ENCODE measurements at places on chromosomes 13 and 19.

DNA sequence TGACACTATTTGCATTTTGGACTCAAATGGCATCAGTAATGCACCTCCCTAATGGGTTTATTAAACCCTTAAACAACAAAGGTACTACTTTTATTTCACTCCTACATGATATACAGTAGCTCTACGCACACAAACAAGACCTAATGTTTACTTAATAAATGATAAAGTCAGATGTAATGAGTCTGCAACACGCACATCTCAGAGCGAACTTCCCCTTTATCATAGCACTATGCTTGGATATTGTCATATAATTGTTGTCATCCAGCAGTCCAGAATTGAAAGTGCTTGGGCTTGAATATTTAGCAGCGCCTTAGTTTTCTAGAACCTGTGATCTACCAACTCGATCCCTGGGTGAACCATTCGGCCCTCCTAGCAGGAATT, 772 bp downstream of the PARP4 start:
- peak overlapping the region; percentile 85 for H3K27ac ChIP-seq
- no peak for DNase-seq
- H3K4me3 ChIP-seq: peak overlapping the region; percentile 91
- H3K36me3 ChIP-seq: peaks cover 27% of the 10 kb centered on the region
- peaks cover 34% of the 10 kb centered on the region for H3K4me1 ChIP-seq
- peaks cover 3% of the 10 kb centered on the region for H3K27me3 ChIP-seq

DNA sequence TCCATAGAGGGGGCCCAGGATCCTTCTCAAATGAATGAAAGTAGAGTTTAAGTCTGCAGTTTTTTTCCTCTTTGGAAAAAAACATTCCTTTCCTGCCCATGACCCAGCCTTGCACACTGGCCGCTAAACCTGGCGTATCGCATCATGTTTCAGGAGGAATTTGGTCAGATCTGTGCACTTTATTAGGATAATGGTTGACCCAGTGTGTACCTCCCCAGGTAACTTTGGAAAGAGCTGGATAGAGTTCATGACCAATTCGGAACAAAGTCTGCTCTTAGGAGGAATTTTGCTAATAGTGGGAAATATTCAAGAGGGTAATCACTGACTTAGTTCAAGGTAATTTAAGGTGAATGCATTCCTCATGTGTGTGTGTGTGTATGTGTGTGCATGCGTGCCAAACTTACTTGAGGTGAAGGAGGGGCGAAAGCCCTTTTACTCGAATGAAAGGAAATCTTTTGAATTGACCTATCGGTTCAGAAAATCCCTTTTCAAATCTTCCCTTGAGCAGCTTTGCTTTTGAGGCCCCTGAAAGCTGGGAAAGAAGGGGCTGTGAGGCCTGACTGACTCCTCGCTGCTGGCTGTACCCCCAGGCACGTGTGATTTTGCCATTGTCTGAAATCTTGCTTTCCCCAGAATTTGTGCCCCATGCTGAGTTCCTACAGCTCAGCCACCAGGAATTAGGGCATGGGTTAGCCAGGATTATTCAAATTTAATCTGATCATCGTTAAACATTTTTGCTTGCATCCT, 46.3 kb downstream of the SIPA1L3 start:
- no peaks in the 10 kb centered on the region for H3K27me3 ChIP-seq
- no peaks in the 10 kb centered on the region for H3K4me1 ChIP-seq
- H3K27ac ChIP-seq: no peak overlapping the region
- no peaks in the 10 kb centered on the region for H3K36me3 ChIP-seq

DNA sequence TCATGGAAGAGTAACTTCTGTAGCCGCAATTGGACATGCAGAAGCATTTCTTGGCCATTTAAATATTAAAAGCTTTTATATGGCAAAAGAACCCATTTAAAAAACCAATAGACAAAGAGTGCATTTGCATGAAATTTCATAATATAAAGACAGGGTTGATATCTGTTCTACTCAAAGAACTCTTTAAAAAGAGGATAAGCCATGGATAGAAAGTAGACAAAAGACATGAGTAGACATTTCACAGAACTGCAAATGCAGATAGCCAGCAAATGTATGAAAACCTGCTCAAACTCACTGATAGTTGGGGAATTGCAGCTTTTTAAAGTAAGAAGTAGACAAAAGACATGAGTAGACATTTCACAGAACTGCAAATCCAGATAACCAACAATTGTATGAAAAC, 218.1 kb downstream of the SHISA2 start:
- H3K36me3 ChIP-seq: no peaks in the 10 kb centered on the region
- no peak for DNase-seq
- H3K4me3 ChIP-seq: no peak overlapping the region
- no peak overlapping the region for H3K27ac ChIP-seq

- H3K27me3 ChIP-seq: no peaks in the 10 kb centered on the region
- H3K4me1 ChIP-seq: peaks cover 25% of the 10 kb centered on the region
- peak overlapping the region; percentile 91 for H3K4me3 ChIP-seq
- peaks cover 6% of the 10 kb centered on the region for H3K36me3 ChIP-seq
Observed at GRCh38 chr13:110713981-110714796, 689 bp downstream of the ING1 start.

Data from activated CD8-positive, alpha-beta T cell treated with anti-CD3 and anti-CD28 coated beads, Interleukin-2, amount 10 ng/mL, durations not matched to agents 7 days and 5 days (primary cell).